Esophagus squamous epithelium (tissue), 5 donors: ENCODE measurements at places on chromosomes 7 and 10.

DNA sequence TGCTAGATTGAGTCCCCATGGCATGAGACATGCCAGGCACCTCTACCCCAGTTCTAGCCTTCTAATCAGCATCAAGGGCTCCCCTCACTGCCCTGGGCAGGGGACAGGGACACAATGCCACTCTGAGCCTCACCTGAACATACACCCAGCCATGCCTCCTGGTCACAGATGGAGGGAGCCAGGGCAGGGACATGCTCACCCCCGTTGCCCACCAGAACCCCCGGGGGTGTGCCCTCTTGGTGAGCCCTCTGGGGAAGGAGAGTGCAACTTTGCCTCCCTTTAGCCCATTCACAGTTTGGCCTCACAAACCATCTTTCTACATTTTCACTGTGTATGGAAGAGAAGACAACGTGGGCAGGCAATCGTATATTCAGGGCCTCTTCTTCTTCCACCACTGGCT, 167.2 kb downstream of the LCOR start:
- DNase-seq, result no peak

- DNase-seq, result no peak
Observed at GRCh38 chr10:12638103-12638502, 288.8 kb downstream of the CAMK1D start.

DNA sequence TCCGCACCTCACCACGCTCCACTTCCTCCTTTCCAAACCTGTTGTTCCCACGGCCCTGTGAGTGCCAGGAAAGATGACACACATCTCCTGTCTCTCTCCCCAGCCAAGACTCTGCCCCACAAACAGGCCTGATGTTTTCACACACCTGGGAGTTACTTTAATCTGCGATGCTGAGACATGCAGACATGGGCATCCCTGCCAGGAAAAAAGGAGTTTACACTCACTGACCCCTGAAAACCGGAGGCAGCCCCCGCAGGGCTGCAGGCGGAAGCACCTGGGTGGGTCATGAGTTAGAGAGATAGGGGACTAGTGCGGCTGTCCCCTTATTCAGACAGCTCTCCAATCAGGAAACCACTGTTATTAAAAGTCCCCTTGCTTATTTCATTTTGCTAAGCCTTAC, 106.4 kb upstream of the CARD11 start:
- DNase-seq, result no peak

DNA sequence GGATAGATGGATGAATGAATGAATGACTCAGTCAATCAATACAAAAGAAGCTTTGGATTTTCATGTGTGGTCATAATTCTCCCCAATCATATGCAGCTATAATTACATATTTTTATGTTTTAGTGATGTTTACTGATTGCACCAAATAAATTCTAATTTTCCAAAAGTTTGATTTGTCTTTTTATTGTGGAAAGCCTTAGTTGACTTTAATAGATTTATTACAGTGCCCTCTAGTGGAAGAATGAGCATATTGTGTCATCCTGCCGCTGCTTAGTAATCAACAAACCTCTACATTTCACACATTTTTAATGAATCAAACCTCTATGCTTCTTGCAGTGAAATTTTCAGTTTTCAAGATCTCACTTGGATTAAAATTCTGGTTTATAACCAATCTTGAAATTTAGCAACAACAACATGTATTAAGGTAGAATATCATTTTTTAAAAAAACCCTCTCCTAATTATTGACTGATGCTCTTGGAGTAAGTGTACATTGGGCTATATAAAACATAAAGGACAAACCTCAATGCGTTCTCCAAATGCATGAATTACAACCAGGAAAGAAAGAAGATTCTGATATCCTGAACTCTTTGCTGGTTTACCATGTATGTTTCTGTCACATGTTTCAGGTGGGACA, 55.6 kb upstream of the PNLIP start:
- no peak for DNase-seq

GRCh38 chr7:85634951-85635350, 448.1 kb upstream of the SEMA3D start:
- DNase-seq, result no peak

- DNase-seq, result no peak
Observed at GRCh38 chr7:151559557-151560183, 40.0 kb upstream of the RHEB start.

DNA sequence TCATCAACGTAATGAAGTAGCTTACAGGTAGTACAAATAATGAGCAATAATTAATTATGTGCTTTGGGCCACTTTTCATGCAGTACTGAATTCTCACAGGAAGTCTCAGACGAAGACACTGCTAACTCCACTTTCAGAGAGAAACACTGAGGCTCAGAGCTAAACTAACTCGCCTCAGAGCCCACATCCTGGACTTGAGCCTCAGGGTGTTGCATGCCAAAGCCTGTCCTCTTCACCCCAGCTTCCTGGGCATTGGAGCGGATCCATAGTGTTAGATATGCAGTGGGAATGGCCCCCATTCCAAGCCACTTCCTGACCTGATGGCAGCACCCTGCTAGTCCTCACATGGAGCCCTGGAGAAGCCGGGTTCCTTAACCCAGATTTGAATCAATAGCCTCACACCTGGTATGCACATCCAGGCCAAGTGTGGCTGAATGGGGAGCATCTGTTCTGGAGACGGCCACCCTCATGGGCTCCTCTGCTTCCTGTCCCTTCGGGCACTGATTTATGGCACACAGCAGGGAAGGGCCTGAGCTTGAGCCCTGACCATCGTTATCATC, 265.1 kb upstream of the ZNF32 start:
- no peak for DNase-seq

GRCh38 chr7:29196971-29197595, 2.5 kb downstream of the CHN2 start:
- DNase-seq, result no peak

GRCh38 chr7:46586406-46586805, 665.3 kb upstream of the IGFBP3 start:
- DNase-seq, result no peak

- no peak for DNase-seq
Observed at GRCh38 chr10:124048371-124049290, 44.8 kb downstream of the CHST15 start.

- DNase-seq, result no peak
Observed at GRCh38 chr10:124420254-124420653, 1.5 kb upstream of the OAT start.

DNA sequence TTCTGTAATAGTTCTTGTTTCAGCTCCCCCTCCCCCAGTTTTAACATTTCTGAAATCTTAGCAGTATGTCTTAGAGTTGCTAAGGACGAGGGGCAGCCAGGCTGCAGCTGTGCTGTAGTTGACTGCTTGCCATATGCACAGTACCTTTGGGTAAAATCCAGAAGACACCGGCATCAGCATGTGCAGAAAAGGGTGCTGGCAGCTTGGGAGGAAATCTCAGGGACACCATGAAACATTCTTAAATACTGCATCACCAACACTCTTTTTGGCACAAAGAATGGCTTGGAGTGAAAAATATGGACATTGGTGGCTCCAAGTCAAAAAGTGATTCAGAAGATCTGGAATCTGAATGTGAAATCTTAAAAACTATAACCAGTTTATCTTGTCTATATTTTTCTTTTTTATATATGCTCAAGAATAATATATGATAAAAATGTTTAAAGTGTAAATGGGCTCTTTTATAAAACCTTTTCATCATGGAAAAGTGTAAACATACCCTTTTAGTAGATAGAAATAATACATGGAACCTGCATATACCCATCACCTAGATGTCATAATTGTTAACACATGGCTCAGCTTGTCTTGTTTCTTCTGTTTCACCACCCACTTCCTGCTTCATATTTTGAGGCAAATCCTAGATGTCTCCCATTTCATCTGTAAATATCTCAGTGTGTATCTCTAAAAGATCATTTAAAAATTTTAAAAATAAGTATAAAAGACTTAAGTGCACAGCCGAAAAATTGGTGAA, 34.4 kb upstream of the ARMS2 start:
- no peak for DNase-seq

DNA sequence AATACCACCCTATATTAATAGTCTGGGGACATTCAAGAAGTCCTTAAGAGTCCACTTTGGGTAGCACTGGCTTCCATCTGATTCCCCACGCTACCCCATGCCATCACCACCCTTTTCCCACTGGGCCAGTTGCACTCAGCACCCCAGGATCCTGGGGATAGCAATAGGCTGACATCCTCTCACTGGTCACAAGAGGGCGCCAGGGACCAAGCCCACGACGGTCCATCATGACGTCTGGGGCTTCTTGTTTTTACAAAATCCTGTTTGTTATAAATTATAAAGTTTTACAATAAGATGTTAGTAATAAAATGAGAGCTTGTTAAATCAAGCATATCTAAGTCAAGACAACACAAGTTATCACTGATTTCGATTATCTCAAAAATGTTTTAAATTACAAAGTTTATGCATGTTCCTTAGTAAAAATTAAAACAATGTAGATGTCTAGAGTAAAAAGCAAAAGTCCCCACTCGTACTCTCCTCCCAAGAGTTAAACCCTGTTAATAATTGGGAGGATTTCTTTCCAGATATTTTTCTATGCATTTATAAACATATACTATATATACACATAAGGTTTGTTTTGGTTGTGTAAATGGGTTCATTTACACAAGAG, 15.4 kb downstream of the GPNMB start:
- no peak for DNase-seq

GRCh38 chr10:97081621-97082235, 104.0 kb downstream of the SLIT1 start:
- no peak for DNase-seq

- DNase-seq, result no peak
Observed at GRCh38 chr7:127782654-127783559, 130.9 kb downstream of the SND1 start.

GRCh38 chr10:130038019-130038555, 72.5 kb downstream of the C10orf143 start:
- no peak for DNase-seq

DNA sequence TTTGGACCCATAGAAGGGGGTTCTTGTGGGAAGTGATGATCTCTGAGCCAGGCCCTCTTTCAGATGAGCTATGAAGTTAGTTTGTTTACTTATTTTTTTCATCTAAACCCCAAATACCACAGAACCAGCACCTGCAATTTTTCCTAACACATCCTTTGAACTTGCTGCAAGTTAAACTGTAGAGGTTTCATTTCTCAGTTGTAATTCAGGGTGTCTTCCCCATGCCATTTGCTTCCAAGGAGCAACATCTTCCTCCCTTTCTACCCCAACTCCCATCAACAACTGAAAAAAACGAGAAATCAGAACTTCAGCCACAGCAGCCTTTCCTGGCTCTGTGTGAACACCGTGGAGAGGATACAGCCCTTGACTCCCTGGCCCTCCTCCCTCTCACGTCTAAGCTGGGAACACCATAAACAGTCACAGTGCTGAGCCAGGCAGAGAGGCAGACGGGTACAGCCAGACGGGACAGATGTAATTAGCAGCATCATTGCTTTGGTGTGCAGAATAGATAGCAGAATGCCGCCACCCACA, 63.6 kb downstream of the RGS10 start:
- no peak for DNase-seq

GRCh38 chr10:36451391-36451970, 673.9 kb upstream of the ANKRD30A start:
- DNase-seq, result no peak

DNA sequence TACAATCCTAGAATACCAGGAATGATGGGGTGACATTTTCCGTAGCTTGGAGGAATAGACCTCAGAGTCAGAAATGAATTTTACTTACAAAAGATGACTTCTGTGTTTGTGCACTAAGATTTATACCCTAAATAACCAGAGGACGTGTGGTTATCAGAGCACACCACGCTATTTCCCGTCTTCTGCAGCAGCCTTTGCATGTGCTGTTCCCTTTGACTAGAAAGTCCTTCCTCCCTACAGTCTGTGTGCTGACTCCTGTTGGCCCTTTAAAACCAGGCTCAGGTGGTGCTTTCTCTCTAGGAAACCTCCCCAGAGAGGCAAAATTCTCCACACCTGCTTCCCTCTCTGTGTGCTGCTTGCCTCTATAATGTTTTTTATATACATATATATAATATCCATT, 73.3 kb upstream of the SMNDC1 start:
- no peak for DNase-seq

GRCh38 chr10:128160297-128160711, 34.1 kb upstream of the MKI67 start:
- DNase-seq, result no peak

DNA sequence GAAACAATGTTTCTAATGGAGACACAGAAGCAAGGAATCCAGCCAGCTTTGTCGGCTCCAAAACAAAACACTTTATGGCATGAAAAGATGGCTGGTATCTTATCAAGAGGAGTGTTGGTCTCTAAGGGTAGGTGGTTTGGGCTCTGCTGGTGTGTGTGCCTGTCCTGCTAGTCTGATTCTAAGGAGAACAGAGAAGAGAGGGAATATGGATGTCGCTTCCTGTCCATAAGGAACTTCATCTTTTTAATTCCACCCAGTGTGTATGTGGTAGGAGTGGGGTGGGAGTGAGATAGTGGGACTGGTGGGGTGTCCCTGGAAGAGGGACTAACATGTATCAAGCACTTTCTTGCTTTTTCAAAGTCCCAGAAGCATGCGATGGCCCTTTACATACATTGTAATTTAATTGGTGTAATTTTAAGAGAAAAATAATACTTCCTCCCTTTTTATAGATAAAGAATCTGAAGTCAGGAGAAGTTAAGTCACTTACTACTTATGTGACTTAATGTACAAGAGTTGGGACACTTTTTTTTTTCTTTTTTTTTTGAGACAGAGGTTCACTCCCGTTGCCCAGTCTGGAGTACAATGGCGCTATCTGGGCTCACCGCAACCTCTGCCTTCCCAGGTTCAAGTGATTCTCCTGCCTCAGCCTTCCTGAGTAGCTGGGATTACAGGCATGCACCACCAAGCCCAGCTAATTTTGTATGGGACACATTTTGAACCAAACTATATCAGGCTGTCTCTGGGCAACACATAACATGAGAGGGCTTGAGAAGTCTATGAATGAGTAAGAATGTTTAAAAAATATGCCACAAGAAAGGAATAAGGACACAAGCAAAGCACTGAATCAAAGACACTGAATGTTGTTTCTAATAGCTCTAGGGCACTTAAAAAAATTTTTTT, 18.8 kb downstream of the NT5C3A start:
- DNase-seq, result no peak

GRCh38 chr7:149430192-149430591, 30.7 kb downstream of the ZNF777 start:
- no peak for DNase-seq

DNA sequence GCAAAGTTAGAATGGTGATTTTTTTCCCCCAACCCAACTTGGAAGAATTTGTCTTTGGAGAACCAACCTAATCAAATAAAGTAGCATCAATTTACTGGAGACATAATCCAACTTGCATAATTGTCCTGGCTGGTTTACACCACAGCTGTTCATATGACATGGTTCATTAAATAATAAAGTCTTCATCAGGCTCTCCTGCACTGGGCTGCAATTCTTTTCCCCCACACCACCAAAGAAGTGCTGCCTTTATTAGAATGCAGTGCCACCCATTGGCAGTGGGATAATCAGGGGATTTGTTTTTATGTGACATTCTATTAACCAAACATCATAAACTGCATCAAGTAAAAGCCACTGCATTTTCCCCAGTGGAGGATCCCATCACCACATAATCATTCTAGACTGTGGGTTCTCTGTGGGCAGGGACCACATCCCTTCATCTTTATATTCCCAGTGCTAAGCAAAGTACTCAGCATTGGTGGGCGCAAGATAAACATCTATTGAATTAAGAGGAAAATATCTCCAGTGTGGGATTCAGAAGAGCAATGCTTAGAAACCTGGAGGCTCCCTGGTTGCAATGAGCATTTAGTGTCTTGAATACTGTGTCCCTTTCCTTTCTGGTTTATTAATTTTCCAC, 322.0 kb downstream of the KCNMA1 start:
- no peak for DNase-seq
